ENCODE measurements at places on chromosomes 7 and 10.

GRCh38 chr7:36155811-36156361 is 2.8 kb downstream of the EEPD1 start:
- DNase-seq: no peak

DNA sequence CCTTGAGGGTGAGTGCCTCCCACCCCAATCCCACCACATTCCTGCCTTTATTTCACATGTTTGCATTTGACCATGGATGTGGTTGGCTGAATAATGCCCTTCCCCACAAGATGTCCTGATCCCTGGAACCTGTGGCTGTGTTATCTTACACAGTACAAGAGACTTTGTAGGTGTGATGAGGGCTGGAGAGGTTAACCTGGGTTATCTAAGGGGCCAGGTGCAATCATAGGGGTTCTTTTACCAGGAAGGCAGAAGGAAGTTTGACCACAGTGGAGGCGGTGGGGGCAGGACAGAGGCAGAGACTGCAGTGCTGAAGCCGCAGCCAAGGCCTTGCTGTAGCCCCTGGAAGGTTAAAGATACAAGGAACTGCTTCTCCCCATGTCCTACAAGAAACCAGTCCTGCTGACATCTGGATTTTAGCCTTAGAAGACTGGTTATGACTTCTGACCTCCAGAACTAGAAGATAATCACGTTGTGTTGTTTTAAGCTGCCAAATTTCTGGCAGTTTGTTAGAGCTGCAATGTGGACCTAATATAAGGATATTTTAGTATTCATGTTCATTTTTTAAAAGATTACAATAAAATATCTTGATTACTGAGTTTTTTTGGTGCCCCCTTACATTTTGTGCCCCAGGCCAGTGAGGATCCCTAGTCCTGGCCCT is 136.6 kb downstream of the ARHGAP22 start:
- DNase-seq: no peak

DNA sequence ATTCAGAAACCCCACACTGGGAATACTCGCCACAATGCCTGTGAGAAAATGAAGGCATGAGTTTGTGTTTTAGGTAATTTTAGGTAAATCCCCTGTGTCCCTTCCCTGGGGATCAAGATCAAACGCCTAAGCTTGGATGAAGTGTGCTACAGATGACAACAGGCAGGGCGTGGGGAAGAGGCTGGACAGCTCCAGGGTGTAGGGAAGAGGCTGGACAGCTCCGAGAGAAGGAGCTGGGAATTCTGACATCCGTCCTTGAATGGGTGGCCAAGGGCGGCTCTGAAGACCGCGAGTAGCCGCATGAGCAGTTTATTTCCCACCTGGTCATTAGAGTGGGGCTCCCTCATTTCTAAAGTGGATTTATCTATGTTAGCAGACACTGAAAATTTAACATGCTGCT is 109.7 kb downstream of the RAMP3 start:
- no peak for DNase-seq

- DNase-seq: no peak
These were observed 274.0 kb downstream of the CSTF2T start for GRCh38 chr10:51425431-51425830.

- DNase-seq: no peak
These were observed 11.6 kb upstream of the TMEM72 start for GRCh38 chr10:44899450-44900080.

GRCh38 chr7:131370523-131370968 is 42.9 kb downstream of the MKLN1 start:
- DNase-seq: no peak

- DNase-seq: peak; percentile 2
These were observed 32.4 kb downstream of the NSUN6 start for GRCh38 chr10:18619016-18619415.

DNA sequence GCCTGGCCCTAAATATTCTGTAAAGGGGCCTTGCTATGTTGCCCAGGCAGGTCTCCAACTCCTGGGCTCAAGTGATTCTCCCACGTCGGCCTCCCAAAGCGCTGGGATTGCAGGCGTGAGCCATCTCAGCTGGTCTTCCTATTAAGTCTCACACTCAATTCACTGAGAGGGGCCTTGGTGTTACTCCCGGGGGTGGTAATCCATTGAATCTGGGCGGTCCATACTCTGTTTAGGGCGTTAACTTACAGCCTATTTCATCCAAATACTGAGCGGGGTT is 665 bp upstream of the SRRT start:
- DNase-seq: no peak

DNA sequence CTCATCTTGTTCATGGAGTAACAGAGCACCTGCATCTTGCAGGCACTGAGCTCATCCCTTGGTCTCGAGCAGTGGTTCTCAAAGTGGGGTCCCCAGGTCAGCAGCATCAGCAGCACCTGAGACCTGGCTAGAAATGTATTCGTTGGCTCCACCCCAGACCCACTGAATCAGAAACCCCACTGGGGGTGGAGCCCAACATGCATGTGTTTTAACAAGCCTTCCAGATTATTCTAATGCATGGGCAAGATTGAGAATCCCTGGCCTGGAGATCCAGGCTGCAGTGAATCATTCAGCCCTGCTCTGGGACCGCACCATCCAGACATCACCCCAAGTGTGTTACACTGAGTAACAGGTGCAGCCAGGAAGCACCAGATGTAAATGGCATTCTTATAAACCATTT is 85.1 kb upstream of the PPIF start:
- no peak for DNase-seq

- DNase-seq: no peak
These were observed 91.6 kb upstream of the KMT2E start for GRCh38 chr7:104922182-104923009.

GRCh38 chr7:46360296-46360695 is 439.2 kb upstream of the IGFBP3 start:
- DNase-seq: no peak

- no peak for DNase-seq
These were observed 819 bp downstream of the UNCX start for GRCh38 chr7:1233333-1234048.

DNA sequence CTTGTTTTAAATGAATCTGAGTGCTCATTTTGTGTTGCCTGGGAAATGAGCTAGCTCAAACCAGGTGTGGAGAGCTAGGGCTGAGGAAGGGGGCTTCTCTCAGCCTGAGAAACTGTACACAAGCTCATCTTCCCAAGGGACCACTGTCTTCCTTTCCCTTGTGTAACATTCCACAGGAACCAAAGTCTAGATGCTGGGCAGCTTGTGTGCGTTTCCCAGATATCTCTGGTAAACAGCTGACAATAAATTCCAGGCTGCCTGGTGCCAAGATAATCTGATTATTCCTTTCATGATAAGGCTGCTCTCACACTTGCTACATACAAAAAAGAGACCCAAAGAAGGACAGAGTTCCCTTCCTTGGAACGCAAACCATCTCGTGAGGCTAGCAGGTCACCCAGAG is 33.1 kb upstream of the MKLN1 start:
- no peak for DNase-seq

DNA sequence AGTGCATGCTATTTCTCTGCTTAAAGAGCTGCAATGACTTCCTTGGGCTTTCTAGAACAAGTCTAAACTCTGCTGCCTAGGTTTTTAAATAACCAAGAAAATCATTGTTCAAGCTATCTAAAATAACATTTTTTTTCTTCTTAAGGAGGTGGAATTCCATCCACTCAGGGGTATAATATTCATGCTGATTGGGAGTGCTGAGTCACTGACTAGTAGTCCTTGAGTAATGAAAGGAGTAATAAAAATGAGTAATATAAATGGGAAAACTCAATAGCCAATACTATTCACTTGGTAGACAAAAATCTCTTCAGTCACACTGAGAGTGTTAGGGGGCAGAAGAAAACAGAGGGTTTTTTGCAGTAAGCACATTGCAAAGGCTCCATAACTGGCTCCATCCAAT is 72.0 kb downstream of the GFRA1 start:
- DNase-seq: no peak

- no peak for DNase-seq
These were observed 18.0 kb downstream of the CAMK2B start for GRCh38 chr7:44307301-44307900.

GRCh38 chr7:72924386-72924732 is 536 bp upstream of the POM121 start:
- no peak for DNase-seq

GRCh38 chr7:36723951-36724664 is at the start of gene AOAH:
TSS of gene AOAH (minus strand) at chr7:36724494. CDS start at chr7:36724148, 346 bp downstream.
- no peak for DNase-seq

DNA sequence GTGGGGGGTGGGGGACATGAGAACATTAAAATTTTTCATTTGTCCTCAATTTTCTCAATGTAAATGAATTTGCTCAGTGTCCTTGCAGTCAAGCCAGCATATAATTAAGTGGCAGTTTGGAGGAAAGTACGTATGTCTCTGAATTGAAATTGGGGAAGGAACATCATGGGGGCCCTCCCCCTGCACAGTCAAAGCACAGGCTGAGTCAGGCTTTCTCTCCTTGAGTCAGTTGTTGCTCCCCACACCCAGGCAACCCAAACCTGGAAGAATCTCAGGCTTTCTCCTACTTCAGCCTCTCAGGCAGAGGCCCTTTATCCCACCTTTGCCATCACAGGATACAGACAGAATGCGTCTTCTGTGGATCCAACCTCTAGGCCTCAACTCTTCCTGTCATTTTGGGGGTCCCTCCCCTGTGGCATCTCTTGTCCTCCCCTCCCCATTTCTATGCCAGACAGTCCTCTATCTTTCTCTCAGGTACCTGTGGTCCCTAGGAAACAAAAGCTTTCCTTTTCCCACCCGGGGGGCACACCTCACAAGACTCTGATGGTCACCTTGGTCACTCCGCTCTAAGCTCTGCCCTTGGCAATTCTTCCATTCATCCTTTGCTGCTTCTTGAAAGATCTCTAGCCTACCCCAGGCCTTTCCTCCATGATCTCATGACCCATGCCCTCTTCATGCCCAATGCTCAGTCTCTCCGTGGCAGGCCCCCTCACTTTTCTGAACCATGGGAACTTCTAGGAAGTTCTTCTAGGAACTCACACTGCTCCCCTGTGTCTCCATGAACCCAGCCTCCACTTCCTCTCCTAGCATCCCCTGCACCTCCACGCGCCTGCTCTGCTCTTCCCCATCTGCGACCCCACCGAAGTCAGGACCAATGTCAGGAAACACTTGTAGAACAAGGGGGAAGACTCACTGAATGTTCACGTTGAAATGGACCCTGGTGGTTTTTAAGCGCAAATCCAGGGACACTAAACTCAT is 40.4 kb downstream of the CREB3L2 start:
- DNase-seq: no peak

GRCh38 chr7:32476816-32477648 is 13.1 kb downstream of the LSM5 start:
- DNase-seq: no peak

- DNase-seq: no peak
These were observed 1.1 kb downstream of the BAZ1B start for GRCh38 chr7:73520673-73521635.

DNA sequence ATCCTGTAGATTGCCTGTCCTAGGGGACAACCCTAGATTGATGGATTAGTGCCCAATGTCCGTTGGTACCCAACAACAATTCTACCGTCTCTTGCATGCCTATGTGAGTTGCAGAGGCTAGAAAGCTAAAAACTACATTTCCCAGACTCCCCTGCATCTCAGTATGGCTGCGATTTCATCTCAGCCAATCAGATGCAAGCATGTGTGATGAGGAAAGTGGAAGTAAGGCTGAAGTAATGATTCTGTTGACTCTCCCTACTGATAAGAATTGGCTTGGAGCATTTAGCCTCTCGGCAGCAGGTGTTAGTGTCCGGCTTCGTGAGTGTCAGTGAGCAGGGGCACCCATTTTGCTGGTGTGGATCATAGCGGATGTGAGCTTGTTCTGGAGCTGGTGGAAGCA is 171.9 kb downstream of the FGFR2 start:
- DNase-seq: no peak

GRCh38 chr10:29809383-29809782 is 174.6 kb upstream of the SVIL start:
- DNase-seq: no peak

DNA sequence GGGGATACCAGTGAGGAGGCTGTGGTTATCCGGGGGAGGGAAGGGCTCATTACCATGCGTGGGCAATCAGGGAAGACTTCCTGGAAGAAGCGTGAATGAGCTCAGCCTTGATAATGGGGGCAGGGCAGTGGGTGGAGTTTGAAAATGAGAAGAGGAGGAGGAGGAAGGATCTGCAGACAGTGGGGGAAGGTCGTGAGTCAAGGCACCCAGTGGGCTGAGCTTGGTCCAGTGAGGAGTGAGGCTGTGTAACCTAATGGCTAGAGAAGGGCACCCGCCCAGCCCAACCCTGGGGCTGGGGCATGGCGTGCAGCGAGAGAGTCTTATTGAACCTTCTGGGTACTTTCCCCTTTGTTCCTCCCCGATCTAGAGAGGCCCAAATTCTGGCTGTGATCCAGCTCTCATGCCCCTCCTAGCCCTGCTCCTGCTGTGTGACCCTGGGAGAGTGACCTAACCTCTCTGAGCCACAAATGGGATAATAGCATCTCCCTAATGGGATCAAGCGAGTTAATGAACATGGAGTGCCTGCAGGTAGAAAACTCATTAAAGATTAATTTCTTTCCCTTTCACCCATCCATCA is 31.5 kb downstream of the CLIP2 start:
- DNase-seq: no peak

DNA sequence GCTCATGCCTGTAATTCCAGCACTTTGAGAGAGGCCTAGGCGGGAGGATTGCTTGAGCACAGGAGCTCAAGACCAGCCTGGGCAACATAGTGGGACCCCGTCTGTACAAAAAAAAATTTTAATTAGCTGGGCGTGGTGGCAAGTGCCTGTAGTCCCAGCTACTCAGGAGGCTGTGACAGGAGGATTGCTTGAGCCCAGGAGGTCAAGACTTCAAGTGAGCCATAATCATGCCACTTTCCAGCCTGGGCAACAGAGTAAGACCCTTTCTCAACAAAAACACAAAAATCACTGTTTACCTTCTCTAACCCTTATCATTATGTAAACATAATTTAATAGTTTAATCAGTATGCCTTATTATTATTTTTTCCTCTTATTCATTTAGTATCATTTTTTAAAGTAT is 44.5 kb downstream of the GBF1 start:
- no peak for DNase-seq

DNA sequence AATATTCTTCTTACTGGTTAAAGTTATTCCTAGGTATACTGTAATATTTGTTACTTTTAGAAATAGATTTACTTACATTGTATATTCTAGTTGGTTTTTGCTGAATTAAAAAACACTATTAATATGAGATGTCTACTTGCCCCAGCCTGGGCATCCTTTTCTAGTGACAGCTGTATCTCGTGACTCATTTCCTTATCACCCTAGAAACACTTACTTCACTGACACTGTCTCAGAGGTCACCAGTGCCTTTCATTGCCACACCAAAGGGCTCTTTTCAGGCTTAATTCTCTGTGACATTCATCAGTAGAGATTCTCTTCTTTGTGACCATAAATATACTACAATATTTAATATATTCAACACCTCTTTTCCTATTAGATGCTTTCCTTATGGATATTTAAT is 194.7 kb downstream of the GALNT17 start:
- DNase-seq: no peak

All from NCI-H187 treated with DMSO at 0.1 percent for 48 hours (cell line).